HT1080 (cell line): ENCODE measurements at places on chromosomes 2 and 18.
A peak's percentile ranks its signal among the peaks of the same experiment; 100 is the strongest.

DNA sequence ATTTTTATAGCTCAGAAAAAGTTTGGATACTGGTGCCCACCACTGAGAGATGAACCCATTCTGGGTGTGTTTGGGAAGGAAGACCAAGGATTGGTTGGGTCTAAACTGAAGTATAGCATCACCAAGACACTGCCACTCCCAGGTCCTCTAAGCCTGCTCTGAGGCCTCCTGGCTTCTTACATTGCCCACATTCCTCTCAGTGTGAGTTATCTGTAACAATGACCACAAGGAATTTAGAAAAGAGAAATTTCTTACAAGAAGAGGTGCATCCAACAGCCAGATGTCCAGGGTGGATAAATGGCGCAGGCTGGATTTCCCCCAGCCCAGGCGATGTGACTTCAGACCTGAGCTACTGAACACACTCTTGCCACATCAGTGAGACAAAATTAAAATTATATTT, 1.6 kb upstream of the GPR45 start:
- DNase-seq, result peak; percentile 70

- no peak for DNase-seq
These were observed 32.2 kb downstream of the LINC00305 start for GRCh38 chr18:64116571-64117175.

DNA sequence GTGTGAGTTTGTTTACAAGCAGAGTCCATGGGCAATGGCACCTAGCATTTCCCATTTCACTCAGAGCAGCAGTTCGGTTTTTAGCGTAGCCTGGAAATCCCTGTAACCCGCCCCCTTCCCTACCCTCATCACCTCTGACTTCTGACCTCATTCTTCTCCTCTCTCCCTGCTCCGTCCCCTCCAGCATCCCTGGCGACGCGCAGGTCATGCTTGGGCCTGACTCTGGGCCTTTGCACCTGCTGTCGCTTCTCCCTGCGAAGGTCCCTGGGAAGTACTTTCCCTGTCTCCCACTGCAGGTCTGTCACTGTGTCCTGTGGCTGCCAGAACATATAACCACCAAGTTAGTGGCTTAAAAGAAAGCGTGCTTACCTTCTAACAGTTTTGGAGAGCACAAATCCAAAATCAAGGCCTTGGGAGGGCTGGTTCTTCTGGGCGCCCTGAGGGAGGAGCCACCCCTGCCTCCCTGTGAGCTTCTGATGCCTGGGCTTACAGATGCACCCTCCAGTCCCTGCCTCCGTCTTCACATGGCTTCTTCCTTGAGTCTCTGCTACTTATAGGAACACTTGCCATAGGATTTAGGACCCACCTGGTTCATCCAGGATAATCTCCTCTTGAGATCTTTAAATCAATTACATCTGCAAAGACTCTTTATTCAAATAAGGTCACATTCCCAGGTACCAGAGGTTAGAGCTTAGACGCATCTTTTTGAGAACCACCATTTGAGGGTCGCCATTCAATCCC, 8.1 kb upstream of the RAB17 start:
- no peak for DNase-seq

DNA sequence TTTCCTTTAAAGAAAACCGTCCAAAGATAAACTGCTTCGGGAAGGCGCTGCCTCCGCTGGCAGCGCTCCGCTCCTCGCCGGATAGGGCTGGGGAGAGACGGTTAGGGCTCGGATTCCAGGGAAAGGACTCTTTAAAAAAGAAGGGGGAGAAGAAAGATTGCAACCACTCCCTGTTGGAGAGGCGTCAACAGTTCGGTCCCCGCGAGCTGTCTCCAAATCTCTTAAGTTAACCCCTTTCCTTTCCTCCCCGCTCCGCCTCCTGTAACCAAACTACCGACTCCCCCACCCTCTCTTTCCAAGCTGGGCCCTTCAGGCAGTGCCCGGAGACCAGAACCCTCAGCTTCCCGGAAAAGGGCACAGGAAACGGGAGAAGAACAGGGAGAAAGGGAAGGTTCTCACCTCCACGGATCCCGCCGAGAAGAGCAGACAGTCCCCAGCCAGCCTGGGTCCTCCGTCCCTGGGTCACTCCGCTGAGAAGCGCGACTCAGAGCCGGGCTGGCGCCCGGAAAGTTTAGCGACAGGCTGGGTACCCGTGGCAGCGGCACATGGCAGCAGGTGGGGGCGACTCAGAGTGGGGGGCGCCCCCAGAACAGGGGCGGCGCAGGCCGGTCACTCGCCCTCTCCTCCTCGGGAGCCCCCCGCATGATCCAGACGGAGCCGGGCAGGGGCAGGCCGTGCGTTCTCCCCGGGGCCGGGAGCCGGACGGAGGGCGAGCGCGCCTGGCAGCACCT, 675 bp downstream of the FZD5 start:
- peak; percentile 44 for DNase-seq

DNA sequence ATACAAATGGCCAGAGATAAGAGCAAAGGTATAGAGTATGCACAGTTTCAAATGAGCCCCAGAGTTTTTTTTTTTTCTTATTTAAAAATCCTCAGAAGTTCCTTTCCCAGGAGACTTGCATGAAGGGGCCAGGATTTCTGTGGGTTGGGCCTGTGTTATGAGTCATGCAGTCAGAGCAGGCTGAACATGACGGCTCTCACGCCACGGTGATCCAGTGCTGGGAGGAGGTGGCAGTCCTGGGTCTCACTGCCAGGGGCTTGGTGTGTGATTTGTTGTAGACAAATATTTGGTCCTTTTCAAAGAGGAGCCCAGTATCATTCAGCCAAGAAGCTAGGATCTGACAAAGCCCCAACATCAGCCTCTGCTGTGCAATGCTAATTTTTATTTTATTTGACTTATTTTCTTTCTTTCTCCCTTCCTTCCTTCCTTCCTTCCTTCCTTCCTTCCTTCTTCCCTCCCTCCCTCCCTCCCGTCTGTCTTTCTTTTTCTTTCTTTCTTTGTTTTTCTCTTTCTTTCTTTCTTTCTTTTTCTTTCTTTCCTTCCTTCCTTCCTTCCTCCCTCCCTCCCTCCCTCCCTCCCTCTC, 10.4 kb upstream of the KCNE4 start:
- peak; percentile 91 for DNase-seq

GRCh38 chr2:226865710-226866109, 29.9 kb downstream of the RHBDD1 start:
- no peak for DNase-seq

DNA sequence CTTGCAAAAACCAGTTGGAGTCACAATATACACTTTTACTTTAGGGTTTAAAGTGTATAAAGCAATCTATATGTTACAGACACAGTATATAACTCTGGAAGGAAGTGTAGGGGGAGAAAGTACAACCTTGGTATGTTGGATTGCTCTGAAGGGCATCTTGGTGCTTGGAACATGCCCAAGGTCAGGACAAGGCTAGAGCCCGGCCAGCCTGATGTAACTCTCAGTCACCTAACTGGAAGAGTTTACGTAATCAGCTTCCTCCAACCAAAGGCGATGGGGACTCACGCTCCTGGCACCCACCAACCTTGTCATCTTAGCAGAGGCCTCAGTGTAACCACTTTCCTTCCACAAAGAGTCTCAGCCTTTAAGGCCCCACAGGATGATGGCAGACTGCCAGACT, 181.1 kb upstream of the ACAA2 start:
- no peak for DNase-seq

- DNase-seq, result no peak
These were observed 92.1 kb downstream of the ASB1 start for GRCh38 chr2:238518821-238519186.
